Fibroblast of the aortic adventitia (primary cell): ENCODE measurements at places on chromosomes 7 and 10. TPM values are rescaled to one million over a fixed set of nuclear protein-coding genes. Genes with fewer than 3 reads are reported as not detected.

The EPO gene
- total RNA-seq = not detected in 2 replicates

The ZNF365 gene
- total RNA-seq = 0.41 and 7.2 TPM in 2 replicates

The RSPH10B2 gene
- not detected in 2 replicates for total RNA-seq

The GARIN1A gene
- total RNA-seq = 1.2 and 3.1 TPM in 2 replicates

The FAM25A gene
- not detected in 2 replicates for total RNA-seq

The CTAGE6 gene
- total RNA-seq = 0.90 and 4.5 TPM in 2 replicates

The SORCS1 gene
- total RNA-seq = not detected in 2 replicates

The GSTO2 gene
- total RNA-seq = 3.4 and 8.9 TPM in 2 replicates

The PTPN12 gene
- total RNA-seq = 46.9 and 54.0 TPM in 2 replicates

The MYOZ1 gene
- not detected in 2 replicates for total RNA-seq

The FXYD4 gene
- total RNA-seq = not detected in 2 replicates

The UPK3BL2 gene
- 0.27 TPM in 1 of 2 replicates, not detected in the other for total RNA-seq
